Mesendoderm (in vitro differentiated cells): ENCODE measurements at places on chromosomes 16 and 17.
A peak's percentile ranks its signal among the peaks of the same experiment; 100 is the strongest.

GRCh38 chr16:53111078-53111791 lies 56.4 kb downstream of the CHD9 start:
- no peak overlapping the region for H3K4me3 ChIP-seq
- DNase-seq, result no peak
- H3K36me3 ChIP-seq, result no peaks in the 10 kb centered on the region
- no peaks in the 10 kb centered on the region for H3K4me1 ChIP-seq
- H3K27ac ChIP-seq, result no peak overlapping the region

DNA sequence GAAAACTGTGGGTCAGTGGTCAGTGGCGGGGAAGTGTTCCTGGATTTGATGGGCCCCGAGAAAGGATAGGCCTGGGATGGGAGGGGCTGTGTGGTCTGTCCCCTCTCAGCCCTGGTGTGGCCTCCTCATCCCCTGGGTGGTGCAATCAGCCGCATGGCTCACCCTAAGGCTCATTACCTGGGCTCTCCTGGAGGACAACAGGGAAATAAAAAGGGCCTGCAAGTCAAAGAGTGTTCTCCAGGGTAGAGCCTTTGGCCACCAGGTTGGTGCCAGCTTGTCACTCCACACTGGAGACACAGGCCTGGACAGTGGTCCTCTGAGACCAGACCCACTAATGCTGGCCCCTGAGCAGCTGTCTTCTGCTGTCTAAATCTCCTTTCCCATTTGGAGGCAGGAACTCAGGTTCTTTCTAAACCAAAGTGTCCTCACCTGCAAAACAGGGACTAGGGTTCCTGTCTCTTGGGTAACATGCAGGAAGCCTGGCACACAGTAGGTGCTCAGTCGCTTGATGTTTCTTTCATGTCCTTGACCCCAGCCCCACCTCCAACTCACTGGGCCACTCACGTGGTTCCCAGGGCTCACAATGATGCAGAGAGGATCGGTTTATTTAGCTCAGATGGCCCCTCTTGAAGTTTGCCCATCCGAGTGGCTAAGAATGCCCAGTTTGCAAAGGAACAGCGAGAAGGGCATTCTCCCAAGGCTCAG lies 2.4 kb downstream of the NDRG4 start:
- DNase-seq, result no peak
- no peak overlapping the region for H3K4me3 ChIP-seq
- no peaks in the 10 kb centered on the region for H3K27me3 ChIP-seq
- H3K4me1 ChIP-seq, result no peaks in the 10 kb centered on the region
- H3K27ac ChIP-seq, result no peak overlapping the region
- no peaks in the 10 kb centered on the region for H3K36me3 ChIP-seq

DNA sequence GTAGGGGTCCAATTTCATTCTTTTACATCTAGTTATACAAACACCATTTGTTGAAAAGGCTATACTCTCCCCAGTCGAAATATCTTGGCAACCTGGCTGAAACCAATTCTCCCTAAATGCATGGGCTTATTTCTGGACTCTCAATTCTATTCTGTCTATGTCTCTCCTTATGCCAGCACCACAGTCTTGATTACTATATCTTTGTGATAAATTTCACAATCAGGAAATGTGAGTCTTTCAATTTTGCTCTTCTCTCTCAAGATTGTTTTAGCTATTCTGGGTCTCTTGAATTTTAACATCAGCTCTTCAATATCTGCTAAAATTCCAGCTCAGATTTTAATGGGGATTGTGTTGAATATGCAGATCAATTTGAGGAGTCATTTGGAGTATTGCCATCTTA lies 5.9 kb upstream of the TRIM25 start:
- H3K4me3 ChIP-seq, result no peak overlapping the region
- H3K27me3 ChIP-seq, result peaks cover 4% of the 10 kb centered on the region
- no peaks in the 10 kb centered on the region for H3K36me3 ChIP-seq
- no peaks in the 10 kb centered on the region for H3K4me1 ChIP-seq
- DNase-seq, result no peak

GRCh38 chr17:21058098-21058893 lies 15.5 kb upstream of the USP22 start:
- no peaks in the 10 kb centered on the region for H3K27me3 ChIP-seq
- no peak overlapping the region for H3K4me3 ChIP-seq
- H3K4me1 ChIP-seq, result no peaks in the 10 kb centered on the region
- H3K27ac ChIP-seq, result no peak overlapping the region

- DNase-seq, result peak; percentile 85
- H3K4me3 ChIP-seq, result no peak overlapping the region
- no peaks in the 10 kb centered on the region for H3K27me3 ChIP-seq
- peaks cover 1% of the 10 kb centered on the region for H3K4me1 ChIP-seq
- no peaks in the 10 kb centered on the region for H3K36me3 ChIP-seq
- H3K27ac ChIP-seq, result no peak overlapping the region
Measured at GRCh38 chr16:17467923-17468540, 2.7 kb downstream of the XYLT1 start.

DNA sequence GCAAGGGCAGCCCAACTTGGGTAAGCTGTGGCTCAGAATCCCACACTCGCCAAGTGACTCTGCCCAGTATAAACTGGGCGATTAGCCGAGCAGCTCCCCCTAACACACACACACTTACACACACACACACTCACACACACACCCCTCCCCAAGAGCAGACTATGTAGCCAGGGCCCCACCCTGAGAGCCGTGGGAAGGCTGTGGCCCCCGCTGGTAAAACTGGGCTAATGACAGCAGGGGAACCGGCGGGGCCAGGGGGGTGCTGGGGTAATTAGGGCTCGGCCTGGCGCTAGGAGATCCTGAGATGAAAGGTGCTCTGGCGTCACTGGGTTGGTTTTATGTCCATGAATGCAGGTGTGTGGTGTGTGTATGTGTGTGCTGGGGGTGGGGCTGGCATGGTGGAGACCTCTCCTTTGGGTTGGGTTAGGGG lies 1.1 kb upstream of the THRA start:
- no peaks in the 10 kb centered on the region for H3K27me3 ChIP-seq
- peaks cover 2% of the 10 kb centered on the region for H3K4me1 ChIP-seq
- H3K4me3 ChIP-seq, result no peak overlapping the region
- H3K27ac ChIP-seq, result no peak overlapping the region
- H3K36me3 ChIP-seq, result no peaks in the 10 kb centered on the region

DNA sequence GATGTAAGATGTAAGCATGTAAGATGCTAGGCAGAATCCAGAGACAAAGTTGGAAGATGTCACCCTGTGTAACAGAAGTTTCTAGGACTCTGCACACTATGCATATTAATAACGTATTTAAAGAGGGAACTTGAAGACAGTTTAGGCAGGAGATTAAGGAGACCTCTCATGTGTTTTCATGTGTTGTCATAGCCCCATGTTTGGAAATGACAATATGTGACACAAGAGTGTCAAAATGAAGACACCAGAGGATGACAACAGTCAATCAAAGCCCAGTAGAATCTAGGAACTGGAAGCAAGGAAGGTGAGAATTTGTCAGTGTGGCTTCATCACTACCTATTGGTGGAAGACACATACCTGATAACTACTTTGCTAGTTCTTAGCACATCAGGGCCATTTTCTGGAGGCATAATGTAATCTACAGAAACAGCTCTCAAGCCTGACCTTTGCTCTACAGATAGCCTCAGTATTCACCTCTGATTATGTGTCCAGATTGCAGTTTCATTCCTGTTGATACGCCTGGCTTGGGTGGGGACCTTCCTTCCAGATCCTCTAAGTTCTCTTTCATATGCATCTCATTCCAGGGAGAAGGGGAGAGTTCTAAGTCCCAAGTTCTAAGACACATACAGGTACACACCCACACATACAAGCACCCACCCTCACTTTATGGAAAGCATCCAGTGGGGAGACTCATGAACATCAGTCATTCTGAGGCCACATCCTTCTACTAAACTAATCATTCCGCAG lies 26.3 kb downstream of the PMP22 start:
- no peaks in the 10 kb centered on the region for H3K27me3 ChIP-seq
- no peaks in the 10 kb centered on the region for H3K36me3 ChIP-seq
- no peaks in the 10 kb centered on the region for H3K4me1 ChIP-seq
- no peak for DNase-seq

- no peaks in the 10 kb centered on the region for H3K36me3 ChIP-seq
- DNase-seq, result no peak
- no peak overlapping the region for H3K27ac ChIP-seq
Measured at GRCh38 chr16:77112746-77113145, 78.2 kb upstream of the MON1B start.

- H3K36me3 ChIP-seq, result no peaks in the 10 kb centered on the region
- H3K27me3 ChIP-seq, result peaks cover 3% of the 10 kb centered on the region
- H3K4me1 ChIP-seq, result peaks cover 6% of the 10 kb centered on the region
- no peak overlapping the region for H3K27ac ChIP-seq
- peak overlapping the region; percentile 45 for H3K4me3 ChIP-seq
Measured at GRCh38 chr17:7705269-7706255, 560 bp downstream of the EFNB3 start.

GRCh38 chr16:86664522-86665318 lies 86.4 kb downstream of the FOXL1 start:
- peak overlapping the region; percentile 24 for H3K27ac ChIP-seq
- no peaks in the 10 kb centered on the region for H3K27me3 ChIP-seq
- no peaks in the 10 kb centered on the region for H3K4me1 ChIP-seq
- no peak overlapping the region for H3K4me3 ChIP-seq
- no peaks in the 10 kb centered on the region for H3K36me3 ChIP-seq
- peak; percentile 68 for DNase-seq

- H3K27me3 ChIP-seq, result no peaks in the 10 kb centered on the region
- H3K27ac ChIP-seq, result no peak overlapping the region
- DNase-seq, result no peak
Measured at GRCh38 chr17:3969963-3970362, 5.7 kb upstream of the ATP2A3 start.

DNA sequence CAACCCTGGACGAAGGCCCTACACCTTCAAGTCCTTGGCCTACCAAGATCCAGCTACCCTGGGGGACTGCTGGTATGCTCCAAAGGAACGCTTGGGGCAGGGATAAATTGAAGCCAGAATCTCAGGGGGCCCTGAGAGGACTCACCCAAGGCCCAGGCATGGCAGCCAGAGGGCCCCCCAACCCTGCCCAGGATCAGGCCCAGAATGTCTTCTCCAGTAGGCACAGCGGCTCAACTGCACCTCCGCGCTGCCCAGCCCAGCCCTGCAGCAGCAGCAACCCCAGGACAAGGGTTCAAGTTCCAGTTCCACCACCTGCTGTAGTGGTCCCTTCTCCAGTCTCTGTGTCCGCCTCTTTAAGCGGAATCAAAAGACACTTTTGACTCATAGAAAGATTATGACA lies 2.2 kb downstream of the TFAP4 start:
- no peaks in the 10 kb centered on the region for H3K27me3 ChIP-seq
- no peak overlapping the region for H3K27ac ChIP-seq
- no peak overlapping the region for H3K4me3 ChIP-seq

GRCh38 chr17:56883616-56884015 lies 30.2 kb downstream of the TRIM25 start:
- H3K27ac ChIP-seq, result no peak overlapping the region
- H3K27me3 ChIP-seq, result no peaks in the 10 kb centered on the region
- no peaks in the 10 kb centered on the region for H3K4me1 ChIP-seq
- DNase-seq, result no peak
- no peaks in the 10 kb centered on the region for H3K36me3 ChIP-seq
- H3K4me3 ChIP-seq, result no peak overlapping the region

GRCh38 chr17:55898195-55898594 lies 147.3 kb downstream of the PCTP start:
- no peak for DNase-seq
- no peaks in the 10 kb centered on the region for H3K36me3 ChIP-seq
- no peak overlapping the region for H3K27ac ChIP-seq
- no peaks in the 10 kb centered on the region for H3K27me3 ChIP-seq
- no peak overlapping the region for H3K4me3 ChIP-seq
- no peaks in the 10 kb centered on the region for H3K4me1 ChIP-seq

DNA sequence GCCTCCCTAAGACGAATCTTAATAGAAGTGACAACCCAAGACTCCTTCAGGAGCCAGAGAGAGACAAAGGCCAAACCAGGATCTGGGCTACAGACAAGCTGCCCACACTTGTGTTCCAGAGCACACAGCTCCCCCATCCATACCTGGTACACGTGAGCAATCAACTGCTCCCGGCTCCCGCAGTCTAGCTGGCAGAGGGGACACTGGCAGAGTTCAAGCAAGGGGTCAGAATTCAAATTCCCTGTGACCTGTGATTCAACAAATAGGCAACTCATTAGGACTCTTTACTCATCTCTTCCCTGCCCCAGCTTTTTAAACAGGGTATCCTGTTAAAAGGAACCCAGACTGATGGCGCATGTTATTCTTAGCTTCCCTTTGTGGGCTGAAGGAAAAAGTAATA lies 18.2 kb downstream of the ATXN1L start:
- no peak overlapping the region for H3K27ac ChIP-seq
- no peaks in the 10 kb centered on the region for H3K27me3 ChIP-seq
- H3K4me1 ChIP-seq, result no peaks in the 10 kb centered on the region
- no peak for DNase-seq
- H3K36me3 ChIP-seq, result peaks cover 3% of the 10 kb centered on the region
- H3K4me3 ChIP-seq, result no peak overlapping the region

DNA sequence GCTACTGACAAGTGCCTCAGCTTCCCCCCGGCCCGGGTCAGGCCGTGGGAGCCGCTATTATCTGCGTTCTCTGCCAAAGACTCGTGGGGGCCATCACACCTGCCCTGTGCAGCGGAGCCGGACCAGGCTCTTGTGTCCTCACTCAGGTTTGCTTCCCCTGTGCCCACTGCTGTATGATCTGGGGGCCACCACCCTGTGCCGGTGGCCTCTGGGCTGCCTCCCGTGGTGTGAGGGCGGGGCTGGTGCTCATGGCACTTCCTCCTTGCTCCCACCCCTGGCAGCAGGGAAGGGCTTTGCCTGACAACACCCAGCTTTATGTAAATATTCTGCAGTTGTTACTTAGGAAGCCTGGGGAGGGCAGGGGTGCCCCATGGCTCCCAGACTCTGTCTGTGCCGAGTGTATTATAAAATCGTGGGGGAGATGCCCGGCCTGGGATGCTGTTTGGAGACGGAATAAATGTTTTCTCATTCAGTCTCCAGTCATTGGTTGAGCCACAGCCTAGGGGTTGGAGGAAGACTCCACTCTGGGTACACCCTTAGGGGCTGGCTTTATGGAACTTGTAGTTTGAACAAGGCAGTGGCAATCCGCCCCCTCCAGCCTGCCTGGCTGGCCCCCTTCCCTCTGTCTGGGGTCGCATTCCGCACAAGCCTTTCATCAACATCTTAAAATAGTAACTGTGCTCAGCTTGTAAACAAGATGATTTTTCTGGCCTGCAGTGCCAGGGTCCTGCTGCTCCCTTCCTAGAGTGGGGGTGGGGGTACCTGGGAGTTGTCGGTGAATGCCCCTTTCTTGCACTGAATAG lies 4.1 kb downstream of the SYNGR2 start:
- H3K4me3 ChIP-seq, result no peak overlapping the region
- peaks cover 6% of the 10 kb centered on the region for H3K36me3 ChIP-seq
- no peak overlapping the region for H3K27ac ChIP-seq
- DNase-seq, result no peak
- H3K4me1 ChIP-seq, result peaks cover 2% of the 10 kb centered on the region
- H3K27me3 ChIP-seq, result no peaks in the 10 kb centered on the region

DNA sequence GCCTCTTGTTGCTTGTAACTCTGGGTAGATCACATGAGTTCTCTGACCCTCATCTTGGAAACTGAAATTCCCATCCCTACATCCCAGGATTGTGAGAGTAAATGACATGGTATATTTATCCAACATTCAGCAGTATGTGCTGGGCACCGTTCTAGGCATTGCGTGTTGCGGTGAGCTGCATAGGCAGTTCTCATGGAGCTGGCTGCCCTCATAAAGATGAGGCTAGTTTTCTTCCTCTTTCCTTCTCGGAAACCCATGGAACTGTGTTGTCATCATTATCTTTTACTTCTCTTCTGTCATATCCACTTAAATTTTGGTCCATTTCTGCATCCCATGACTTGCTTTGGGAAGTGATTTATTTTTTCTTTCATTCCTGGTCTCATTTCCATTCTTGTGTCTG lies 17.2 kb downstream of the CMIP start:
- no peaks in the 10 kb centered on the region for H3K27me3 ChIP-seq
- no peak overlapping the region for H3K27ac ChIP-seq
- no peak overlapping the region for H3K4me3 ChIP-seq
- H3K4me1 ChIP-seq, result peaks cover 14% of the 10 kb centered on the region
